Activated naive CD4-positive, alpha-beta T cell treated with anti-CD3 and anti-CD28 coated beads, Interleukin-2, amount 50 U/mL, for 72 hours (primary cell): ENCODE measurements at places on chromosomes 6 and 20. TPM values are rescaled to one million over a fixed set of nuclear protein-coding genes. Genes with fewer than 3 reads are reported as not detected.

DNA sequence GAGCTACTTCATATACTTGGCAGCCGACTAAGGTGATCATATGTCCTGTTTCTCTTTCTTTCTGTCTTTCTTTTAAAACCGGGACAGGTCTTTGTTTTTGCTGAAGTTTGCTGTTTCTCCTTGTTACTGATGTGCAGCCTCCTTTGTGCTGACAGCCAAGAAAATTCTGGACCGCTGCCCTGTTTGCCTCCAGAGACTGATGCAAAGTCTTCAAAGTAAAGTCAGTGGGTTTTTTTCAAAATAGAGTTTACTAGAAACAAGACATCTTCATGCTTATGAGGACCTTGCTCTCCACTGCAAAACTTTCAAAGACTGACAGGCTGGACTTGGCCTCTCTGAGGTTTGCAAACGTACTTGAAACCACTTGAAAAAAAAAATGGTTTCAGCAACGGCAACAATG is 510.5 kb upstream of the MAP3K7 start:
- no peak for DNase-seq

- DNase-seq, result no peak
These were observed 350.1 kb upstream of the HSF2 start for GRCh38 chr6:122049341-122049740.

GRCh38 chr6:89348372-89348771 is 4.2 kb downstream of the UBE2J1 start:
- DNase-seq, result no peak

- no peak for DNase-seq
These were observed 95.3 kb downstream of the EPB41L2 start for GRCh38 chr6:130967502-130968445.

Gene C20orf202
- total RNA-seq, result 0.55 TPM

Gene SMLR1
- not detected for total RNA-seq
